ENCODE measurements at places on chromosomes 16 and 17. TPM values are rescaled to one million over a fixed set of nuclear protein-coding genes. Genes with fewer than 3 reads are reported as not detected.

PRRT2 gene
- 0.89 TPM for total RNA-seq

- no peak for DNase-seq
These were observed 152.6 kb downstream of the IRF8 start for GRCh38 chr16:86051368-86052114.

GRCh38 chr16:610513-611381 is 20.0 kb upstream of the WFIKKN1 start:
- peak; percentile 61 for DNase-seq

GRCh38 chr16:87851601-87852000 is 17.7 kb downstream of the SLC7A5 start:
- DNase-seq = no peak

GRCh38 chr16:17512636-17513220 is 42.0 kb upstream of the XYLT1 start:
- DNase-seq = peak; percentile 62

DNA sequence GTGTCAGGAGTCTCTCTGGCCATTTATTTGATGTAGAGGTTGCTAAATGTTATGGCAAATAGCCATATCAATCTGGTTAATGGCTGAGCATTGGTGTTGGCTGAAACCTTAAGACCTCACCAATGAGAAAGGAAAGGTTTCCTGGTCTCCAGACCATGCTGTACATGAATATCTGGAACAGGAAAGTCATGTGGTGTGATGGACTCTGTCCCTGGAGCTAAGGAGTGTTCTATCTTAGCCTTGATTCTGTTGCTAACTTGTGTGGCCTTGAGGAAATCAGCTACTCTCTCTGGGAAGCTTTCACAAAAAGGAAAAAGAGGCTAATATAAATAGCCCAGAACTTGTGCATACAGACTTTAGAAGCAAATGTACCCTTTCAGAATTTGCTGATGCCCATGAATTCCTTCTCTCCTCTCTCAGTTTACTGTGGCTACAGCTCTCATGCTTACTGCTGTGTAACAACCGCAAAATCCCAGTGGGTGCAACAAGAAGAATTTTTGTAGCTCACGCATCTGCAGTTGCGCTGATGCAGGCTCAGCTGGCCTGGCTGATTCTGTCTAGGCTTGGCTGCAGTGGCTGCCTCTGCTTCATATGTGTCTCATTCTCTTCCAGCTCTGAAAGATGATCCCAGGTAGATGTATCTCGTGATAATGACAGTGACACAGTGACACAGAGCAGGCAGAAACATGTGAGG is 287.5 kb downstream of the NPIPA8 start:
- no peak for DNase-seq

DNA sequence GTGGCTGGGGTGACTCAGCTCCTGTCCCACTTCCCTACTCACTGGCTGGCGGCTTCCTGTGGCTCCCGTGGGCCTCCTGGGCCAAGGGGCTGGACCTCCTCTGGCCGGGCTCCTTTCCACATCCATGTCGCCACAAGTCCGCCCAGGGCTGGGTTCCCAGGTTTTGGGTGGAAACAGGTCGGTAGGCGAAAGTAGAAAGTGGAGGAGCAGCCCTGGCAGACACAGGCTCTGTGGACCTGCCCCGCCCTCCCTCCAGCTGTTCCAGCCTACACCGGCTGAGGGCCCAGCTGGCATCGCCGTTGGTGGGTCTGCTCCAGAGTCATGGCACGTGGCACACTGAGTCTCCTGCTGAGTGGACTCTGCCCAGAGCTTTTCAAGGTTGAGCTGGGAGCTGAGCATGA is 28.7 kb downstream of the GSE1 start:
- peak; percentile 70 for DNase-seq
